ENCODE measurements at places on chromosomes 6 and 20.
A peak's percentile ranks its signal among the peaks of the same experiment; 100 is the strongest.

DNA sequence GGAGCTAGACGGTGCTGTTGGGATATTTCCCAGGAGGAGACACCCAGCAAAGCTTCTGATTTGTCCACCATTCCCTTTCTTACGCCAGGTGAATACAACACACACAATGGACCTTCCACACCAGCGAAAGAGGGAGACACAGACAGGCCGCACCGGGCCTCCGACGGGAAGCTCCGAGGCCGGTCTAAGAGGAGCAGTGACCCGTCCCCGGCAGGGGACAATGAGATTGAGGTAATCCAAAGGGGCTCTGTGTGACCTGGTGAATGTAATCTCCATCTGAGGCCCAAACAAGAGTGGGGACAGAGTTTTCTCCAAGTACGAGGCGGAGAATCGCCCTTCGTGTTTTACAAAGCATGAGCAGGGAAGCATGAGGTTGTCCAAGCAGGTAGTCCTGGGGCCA lies 194.5 kb downstream of the EYA2 start:
- DNase-seq: no peak

DNA sequence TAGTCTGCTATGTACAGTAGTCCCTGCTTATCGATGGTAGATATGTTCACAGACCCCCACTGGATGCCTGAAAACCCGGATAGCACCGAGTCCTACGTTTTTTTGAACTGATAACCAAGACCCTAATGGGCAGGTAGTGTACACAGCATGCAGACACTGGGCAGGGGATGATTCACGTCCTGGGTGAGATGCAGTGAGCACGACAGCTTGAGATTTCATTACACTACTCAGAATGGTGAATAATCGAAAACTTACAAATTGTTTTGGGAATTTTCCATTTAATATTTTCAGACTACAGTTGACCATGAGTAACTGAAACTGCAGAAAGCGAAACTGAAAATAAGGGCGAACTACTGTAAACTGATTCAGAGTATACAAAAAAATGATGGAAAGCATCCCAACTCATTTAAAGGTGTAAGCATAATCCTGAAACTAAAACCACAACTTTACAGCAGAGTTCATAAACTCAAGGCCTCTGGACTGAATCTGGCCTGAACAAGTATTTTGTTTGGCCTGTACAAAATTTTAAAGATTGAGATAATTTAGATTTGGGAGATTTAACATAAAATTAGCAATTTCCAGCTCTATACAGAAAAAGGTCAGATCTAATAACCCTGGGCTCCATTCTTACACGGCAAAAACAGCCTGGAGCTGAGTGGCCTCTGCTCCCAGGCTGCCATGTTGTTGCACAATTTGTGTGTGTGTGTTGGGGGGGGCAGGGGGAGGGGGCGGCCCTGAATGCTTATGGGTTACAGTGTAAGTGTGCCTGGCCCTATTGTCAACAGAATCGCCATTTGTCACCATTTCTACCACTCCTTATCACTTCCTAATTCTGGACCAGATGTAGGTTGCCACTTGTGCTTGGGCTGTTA lies 34.9 kb downstream of the RNF24 start:
- peak; percentile 58 for DNase-seq

GRCh38 chr6:108777536-108777935 lies 70.7 kb upstream of the ARMC2 start:
- no peak for DNase-seq

GRCh38 chr6:107152638-107153430 lies 37.5 kb upstream of the BEND3 start:
- DNase-seq: no peak

DNA sequence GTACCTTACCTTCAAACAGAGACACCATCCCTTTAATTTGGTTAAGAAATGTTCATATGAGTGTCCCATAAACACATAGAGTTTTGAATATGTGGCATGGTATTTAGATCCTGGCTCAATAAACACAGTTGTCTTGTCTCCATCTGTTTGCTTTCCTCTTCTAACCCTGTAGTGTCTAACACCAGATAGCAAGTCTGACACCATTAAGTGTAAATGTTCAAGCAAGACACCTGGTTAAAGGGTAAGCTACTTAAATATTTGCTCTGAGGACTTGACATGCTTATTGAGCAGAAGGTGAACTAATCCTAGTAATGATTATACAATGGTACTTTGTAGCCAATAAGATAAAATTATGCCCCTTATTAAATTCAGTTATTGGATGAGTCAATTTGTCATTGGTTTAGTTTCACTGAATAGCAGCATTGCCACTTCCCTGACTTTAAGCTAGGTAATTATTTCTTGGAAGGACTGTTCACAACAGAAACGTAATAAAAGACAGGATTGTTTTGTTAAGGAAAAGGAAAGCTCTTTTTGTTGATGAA lies 26.9 kb upstream of the GOPC start:
- no peak for DNase-seq

GRCh38 chr6:138868181-138868580 lies 72.3 kb downstream of the ECT2L start:
- DNase-seq: no peak

DNA sequence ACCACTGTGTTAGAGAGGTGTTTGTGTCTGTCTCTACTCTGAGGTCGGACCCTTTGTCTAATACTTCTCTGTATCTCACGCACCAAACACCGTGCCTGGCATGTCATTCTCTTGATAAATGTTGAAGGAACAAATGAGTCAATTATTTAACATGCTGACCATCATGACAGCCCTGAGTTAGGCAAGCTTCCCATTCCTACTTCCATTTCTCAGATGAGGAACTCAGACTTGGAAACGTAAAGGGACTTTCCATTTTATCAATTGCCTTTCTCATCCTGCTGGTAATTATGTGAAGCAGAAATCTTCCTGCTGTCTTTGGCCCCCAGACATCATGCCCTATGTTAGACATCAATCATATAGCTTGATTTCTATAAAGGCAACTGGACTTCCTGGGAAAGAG lies 227.0 kb upstream of the ECI2 start:
- peak; percentile 93 for DNase-seq

GRCh38 chr20:42706759-42707158 lies 482.9 kb downstream of the PTPRT start:
- no peak for DNase-seq

- no peak for DNase-seq
Observed at GRCh38 chr6:45105170-45105820, 222.8 kb upstream of the RUNX2 start.

- no peak for DNase-seq
Observed at GRCh38 chr20:13231031-13231752, 10.1 kb downstream of the ISM1 start.

DNA sequence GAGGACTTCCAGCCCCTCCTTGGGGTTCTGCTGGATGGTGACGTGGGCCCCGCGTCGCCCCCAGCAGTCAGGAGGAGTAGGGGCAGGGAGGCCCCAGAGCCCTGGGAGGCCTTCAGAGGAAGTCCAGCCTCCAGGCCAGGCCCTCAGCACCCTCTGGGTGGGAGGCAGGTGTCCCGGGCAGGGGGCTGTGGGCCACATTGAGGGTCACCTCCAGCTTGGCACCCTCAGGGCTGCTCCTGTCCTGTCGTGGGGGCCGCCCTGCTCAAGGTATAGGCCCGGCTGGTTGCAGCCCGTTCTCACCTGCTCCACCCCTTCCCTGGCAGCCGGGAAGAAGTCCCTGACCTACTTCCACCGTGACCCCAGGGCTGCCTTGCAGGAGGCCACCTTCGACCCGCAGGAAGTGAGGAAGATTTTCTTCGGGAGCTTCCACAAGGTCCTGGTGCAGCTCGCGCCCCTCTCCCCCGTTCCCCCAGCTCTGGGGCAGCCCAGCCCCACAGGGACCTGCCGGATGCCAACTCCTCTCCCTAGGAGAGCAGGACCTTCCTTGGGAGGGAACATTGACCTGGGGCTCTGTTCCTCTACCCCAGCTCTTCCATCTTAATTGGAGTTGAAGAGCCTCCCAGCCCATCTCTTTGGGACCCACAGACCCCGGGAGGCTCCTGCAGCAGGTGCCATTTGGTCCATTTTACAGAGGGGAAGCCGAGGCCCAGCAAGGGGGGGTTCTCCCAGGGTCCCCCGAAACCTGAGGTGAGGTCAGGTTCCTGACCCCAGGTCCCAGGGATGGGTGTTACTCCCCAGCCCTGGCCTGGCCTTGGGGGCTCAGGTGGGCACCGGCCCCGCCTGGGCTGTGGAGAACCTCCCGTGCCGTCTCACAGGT lies 26.4 kb downstream of the COL20A1 start:
- DNase-seq: no peak

GRCh38 chr6:79833264-79833963 lies 113.9 kb downstream of the ELOVL4 start:
- no peak for DNase-seq

GRCh38 chr6:151390851-151391470 lies 398 bp downstream of the ZBTB2 start:
- peak; percentile 70 for DNase-seq

GRCh38 chr20:1631309-1632151 lies 11.7 kb upstream of the SIRPB1 start:
- no peak for DNase-seq

- DNase-seq: no peak
Observed at GRCh38 chr6:82330171-82330804, 33.3 kb upstream of the TPBG start.

DNA sequence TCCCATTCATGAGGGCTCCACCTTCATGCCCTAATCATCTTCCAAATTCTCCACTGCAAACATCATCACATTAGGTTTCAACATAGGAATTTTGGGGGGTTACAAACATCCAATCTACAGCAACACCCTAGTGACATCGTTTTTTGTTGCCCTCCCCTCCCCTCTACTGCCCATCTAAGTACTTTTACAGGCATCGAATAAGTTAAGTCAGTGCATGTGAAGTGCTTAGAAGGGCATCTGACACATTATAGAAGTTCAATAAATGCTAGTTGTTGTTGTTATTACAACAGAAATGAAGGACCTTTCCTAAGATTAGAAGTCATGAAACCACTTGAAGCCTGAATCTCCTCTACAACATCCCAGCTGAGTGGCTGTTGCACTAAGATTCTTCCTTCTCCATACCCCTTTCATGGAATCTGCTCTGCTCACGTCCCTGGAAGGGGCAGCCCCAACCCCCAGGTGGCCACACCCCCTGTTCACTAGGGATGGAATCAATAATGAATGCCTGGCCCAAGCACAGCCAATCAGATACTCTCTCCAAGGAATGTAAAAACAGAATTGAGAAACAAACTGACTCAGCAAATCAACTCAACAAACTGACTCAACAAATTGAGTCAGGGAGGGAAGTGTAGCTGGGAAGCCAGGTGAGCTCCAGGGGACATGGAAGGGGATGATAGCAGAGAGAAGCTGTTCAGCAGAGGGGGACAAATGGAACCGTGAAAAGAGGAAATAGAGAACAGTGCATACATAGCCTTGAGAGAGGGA lies 3.9 kb upstream of the LRP11 start:
- no peak for DNase-seq

- DNase-seq: peak; percentile 3
Observed at GRCh38 chr20:37869334-37869861, 33.5 kb upstream of the VSTM2L start.

DNA sequence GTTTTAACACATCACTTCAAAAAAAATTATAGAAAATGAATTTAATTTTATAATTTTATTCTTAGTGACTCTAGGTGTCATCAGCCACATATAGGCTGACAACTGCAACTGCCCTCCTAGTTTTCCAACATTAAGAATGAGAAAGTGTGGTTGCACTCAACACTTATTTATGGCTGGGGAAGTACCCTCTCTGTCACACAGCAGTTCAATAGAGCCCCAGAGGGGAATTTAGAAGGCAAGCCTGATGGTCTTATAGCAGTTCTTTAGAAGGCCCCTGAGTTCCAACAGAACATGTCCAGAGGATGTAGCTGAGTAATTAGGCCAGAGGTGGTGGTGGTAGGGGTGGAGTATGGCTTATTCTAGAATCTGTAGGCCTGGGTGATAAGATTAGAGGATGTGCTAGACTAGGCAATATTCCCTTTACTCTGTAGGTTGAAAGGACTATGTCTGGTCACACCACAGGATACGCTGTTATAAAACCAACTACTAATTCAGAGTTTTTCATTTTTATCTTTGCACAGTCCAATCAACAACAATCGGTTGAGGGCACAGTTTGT lies 226.5 kb upstream of the CITED2 start:
- DNase-seq: no peak

DNA sequence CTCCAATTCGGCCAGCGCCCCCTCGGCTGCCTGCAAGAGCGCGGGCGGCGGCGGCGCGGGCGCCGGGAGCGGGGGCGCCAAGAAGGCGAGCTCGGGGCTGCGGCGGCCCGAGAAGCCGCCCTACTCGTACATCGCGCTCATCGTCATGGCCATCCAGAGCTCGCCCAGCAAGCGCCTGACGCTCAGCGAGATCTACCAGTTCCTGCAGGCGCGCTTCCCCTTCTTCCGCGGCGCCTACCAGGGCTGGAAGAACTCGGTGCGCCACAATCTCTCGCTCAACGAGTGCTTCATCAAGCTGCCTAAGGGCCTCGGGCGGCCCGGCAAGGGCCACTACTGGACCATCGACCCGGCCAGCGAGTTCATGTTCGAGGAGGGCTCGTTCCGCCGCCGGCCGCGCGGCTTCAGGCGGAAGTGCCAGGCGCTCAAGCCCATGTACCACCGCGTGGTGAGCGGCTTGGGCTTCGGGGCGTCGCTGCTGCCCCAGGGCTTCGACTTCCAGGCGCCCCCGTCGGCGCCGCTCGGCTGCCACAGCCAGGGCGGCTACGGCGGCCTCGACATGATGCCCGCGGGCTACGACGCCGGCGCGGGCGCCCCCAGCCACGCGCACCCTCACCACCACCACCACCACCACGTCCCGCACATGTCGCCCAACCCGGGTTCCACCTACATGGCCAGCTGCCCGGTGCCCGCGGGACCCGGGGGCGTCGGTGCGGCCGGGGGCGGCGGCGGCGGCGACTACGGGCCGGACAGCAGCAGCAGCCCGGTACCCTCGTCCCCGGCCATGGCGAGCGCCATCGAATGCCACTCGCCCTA lies 963 bp downstream of the FOXF2 start:
- peak; percentile 56 for DNase-seq

DNA sequence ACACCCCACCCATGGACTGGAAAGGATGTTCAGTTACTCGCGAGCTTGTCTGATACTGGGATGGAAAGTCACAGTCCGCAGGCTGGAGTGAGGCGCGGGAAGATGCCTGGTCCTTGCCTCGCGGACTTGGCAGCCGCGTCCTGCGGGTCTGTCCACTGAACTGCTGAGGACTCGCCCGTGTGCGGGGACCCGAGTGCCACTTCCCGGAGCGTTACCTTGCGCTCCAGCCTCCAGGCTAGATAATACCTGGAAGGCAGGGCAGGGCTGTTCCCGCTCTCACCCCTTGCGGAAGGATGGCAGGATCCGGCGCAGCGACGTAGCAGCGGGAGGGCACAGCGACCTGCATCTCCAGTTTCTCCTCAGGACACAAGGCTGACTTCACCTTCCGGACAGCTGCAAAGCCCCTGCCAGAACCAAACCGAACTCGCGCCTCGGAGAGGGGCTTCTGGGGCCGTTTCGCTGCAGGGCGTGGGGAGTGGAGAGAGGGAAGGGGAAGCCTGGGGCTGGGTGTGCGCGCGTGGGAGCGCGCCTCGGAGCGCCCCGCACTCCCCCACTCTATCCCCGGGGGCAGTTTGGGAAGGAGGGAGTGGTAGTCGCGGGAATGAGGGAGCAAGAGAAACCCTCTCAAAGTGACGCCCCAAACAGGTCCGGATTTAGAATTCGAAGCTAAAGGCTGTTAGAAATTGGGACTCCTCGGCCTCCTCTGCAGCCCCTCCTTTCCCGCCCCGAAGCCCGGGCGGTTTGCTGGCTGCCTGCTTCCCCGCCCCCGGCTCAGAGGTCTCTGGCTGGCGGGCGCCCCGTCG lies at the start of gene KCNQ5:
KCNQ5 (plus strand) TSS at position 774 of the 803 bp plus-strand sequence.
- no peak for DNase-seq
